ENCODE measurements at places on chromosomes 2 and 18.

- DNase-seq, result no peak
Measured at GRCh38 chr2:174198846-174199564, 49.3 kb downstream of the OLA1 start.

- no peak for DNase-seq
Measured at GRCh38 chr2:182897137-182897536, 30.7 kb upstream of the FRZB start.

DNA sequence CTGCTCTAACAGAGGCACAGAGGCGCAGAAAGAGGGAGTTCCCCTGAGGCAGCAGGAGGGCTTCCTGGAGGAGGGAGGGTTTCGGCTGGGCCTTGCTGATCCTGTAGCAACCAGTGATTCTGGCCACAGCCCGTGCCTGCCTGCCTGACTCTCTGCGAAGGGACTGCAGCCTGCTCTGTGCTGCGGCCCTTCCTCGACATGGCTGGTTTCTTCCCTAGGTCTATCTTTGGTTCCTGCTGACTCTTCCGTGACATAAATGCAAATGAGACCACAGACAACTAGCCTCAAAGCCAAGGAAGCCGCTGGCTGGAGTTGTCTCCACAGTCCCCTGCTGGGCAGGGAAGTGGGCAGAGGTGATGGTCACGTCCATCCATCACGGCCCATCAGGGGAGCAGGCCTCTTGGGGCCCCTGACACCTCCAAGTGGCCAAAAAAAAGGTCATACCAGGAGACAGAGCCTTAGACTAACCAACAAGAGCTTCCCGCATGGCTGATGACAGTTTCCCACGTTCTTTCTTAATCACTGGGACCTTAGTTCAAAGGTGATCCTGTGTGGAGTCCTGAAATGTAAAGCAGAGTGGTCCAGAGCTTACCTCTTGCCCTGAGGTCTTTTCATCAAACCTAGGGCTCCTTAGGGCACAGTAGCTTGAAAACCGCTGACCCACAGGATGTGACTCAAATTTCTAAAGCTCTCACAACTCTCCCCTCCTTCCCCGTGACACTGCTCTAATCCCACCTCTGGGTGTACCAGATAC is 55.3 kb downstream of the HS1BP3 start:
- DNase-seq, result no peak

DNA sequence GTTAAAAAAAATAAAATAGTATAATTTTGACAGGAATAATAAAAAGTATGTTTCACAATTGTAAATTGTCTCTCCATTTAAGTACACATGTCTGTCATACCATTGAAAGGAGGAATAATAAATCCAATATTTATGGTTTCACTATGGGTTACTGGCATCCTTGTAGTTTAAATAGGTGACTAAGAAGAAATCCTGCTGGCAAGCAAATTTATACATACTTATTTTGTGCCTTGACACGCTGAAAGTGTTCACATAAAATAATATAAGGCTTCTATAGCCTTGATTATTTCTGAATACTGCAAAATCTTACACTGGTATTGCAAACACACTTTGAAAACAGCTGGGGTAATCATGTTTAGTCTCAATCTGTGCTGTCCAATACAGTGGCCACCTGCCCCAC is 138.3 kb upstream of the ETAA1 start:
- DNase-seq, result no peak

- no peak for DNase-seq
Measured at GRCh38 chr2:10741139-10741538, 19.7 kb downstream of the ATP6V1C2 start.

DNA sequence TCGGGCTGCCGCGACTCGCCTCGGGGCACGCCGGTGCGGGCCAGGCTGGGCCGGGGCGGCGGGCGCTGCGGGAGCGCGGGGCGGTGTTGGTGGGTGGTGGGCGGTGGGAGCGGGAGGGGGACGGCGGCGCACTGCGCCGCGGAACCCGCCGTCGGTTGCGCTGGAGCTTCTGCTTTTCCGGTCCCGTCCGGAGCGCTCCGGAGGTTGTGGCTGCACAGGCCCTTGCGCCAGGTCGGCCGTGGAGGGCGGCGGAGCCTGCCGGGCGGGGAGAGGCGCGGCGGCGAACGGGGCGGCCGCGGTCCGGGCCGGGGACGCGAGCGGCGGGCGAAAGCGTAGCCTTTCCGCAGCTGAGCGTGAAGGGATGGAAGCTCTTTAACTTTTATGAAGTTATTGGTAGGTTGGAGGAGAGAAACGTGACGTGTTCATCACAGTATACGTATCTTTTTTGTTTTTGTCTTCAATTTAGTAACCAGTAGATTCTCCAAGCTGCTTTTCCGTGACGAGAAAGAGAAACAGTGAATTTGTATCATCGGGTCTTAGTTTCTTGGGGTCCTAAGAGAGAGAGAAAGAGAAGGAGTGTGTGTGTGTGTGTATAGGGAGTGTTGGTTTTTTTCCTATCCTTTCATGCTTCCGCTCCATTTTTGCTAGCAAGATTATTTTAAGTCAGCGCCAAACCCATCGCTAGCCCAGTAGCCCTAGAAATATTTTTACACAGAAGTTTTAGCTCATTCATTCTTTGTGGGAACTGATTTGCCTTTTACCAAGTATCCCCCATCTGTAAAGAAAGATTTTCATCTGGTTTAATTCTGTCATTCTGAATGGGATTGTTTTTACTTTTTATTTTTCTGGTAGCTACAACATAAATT is 535 bp downstream of the ATG4B start:
- no peak for DNase-seq

DNA sequence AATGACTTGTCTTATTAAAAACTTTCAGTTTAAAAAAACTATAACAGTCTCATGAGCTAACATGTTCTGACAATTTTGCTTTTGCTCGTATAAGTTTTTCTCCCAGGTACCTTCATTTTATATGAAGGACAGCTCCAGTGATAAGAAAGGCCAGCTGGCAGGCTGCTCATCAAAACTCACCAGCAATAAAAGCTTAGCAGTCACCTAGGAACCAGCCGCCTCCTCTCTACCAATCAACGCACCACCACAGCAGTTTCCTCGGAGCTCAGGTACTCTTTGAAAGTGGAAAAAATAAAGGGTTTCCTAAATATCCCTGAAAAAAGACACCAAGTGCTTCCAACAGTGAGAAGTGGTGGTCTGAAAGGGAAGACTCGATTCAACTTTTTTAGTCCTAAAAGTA is 100.9 kb upstream of the CCDC150 start:
- no peak for DNase-seq

DNA sequence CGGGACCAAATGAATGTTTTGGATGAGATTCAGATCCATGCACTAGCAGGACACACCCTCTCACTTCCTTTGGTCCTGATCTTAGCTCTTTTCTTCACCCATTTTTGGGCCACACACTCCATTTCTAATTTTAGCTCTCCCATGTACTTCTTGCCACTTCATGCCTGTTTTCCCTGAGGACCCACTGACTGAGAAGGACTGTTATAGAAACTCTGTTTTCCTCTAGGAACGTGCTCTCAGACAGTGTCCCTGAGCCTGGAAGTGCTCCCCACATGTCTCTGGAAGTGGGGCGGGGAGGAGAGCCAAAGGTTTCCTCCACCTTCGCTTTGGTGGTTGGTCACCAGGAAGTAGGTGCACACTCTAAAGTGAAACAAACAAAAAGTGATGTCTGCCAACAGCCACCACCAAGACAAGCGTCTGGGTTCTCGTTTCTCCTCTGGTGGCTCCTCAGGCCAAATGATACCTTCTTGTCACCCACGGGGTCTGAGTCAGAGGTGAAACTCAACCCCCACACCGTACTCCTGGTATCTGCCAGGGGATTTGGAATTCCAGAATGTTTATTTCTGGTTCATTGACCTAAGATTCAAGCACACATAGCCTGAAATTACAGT is 74.7 kb downstream of the MERTK start:
- no peak for DNase-seq

- no peak for DNase-seq
Measured at GRCh38 chr2:153106802-153107477, 371.6 kb downstream of the RPRM start.

- DNase-seq, result no peak
Measured at GRCh38 chr2:146123714-146124113, 1603.8 kb upstream of the ZEB2 start.

- no peak for DNase-seq
Measured at GRCh38 chr2:201847481-201847880, 41.1 kb downstream of the CDK15 start.

Measured in stimulated activated CD8-positive, alpha-beta memory T cell treated with anti-CD3 and anti-CD28 coated beads, Interleukin-15, amount 100 ng/mL, for 1 hour (primary cell).